ENCODE measurements at places on chromosomes 1 and 21. TPM values are rescaled to one million over a fixed set of nuclear protein-coding genes. Genes with fewer than 3 reads are reported as not detected.
A peak's percentile ranks its signal among the peaks of the same experiment; 100 is the strongest.

DNA sequence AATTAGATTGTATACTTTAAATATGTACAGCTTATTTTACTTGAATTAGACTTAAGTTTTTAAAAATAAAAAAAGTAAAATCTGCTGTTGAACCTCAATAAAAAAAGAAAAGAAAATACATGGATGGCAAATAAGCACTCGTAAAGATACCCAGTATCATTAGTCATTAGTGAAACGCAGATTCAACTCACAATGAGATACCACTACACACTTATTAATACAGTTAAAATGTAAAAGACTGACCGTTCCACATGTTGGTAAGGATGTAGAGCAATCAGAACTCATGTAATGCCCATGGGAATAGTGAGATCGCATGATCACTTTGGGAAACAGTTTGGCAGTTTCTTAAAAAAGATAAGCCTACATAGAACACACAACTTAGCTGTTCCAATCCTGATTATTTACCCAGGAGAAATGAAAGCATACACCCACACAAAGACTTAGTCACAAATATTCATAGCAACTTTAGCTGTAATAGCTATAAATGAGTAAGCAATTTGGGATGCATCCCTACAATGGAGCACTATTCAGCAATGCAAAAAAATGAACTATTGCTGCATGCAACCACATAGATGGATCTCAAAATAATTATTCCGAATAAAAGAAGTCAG lies 7.3 kb downstream of the SH2D1B start:
- peak overlapping the region; percentile 68 for H3K27ac ChIP-seq
- peak; percentile 69 for DNase-seq
- H3K27me3 ChIP-seq = no peaks in the 10 kb centered on the region
- peaks cover 29% of the 10 kb centered on the region for H3K4me1 ChIP-seq
- peak overlapping the region; percentile 80 for H3K4me3 ChIP-seq
- H3K36me3 ChIP-seq = no peaks in the 10 kb centered on the region

DNA sequence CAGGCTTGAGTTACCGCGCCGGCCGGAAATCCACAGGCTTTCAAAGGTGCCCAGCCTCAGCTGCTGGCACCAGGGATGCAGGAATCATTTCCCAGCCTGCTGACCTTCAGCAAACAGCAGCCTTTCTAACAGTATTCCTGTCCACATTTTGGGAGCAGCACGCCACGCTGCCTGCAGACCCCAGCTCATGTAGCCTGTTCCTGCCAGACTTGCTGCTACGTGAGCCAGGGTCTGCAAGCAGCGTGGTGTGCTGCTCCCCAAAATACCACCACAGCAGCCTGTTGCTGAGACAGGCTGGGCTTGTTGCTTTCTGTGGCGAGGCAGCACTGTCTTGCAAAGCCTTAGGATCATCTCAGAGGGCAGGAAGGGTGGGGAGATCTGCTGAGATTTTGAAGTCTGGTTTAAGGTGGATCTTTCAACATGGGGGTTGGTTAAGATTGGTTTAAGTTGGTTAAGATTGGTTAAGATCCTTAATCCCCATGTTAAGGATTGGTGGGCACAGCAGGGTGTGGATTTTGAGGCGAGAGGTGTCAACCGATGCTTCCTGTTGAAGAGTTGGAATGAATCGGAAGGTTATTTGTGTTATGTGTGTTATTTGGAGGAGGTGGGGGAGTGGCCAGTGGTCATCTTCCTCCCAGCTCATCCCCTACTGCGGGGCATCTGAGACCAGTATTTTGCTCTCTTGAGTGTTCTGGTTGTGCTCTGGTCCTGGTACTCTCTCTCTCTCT lies 12.9 kb downstream of the FAAH start:
- H3K4me1 ChIP-seq = no peaks in the 10 kb centered on the region
- no peaks in the 10 kb centered on the region for H3K36me3 ChIP-seq

DNA sequence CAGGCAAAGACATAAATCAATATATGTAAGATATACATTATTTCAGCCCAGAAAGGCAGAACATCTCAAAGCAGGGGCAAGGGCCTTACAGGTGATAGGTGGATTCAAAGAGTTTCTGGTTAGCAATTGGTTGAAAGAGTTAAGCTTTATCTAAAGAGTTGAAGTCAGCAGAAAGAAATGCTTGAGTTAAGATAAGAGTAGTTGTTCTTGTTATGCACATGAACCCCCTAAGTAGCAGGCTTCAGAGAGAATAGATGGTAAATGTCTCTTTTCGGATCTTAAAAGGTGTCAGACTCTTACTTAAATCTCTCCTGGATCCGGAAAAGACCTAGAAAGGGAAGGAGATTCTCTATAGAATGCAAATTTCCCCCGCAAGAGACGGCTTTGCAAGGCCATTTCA lies 8.3 kb upstream of the ZBTB40 start:
- peaks cover 17% of the 10 kb centered on the region for H3K36me3 ChIP-seq
- H3K4me1 ChIP-seq = peaks cover 32% of the 10 kb centered on the region
- no peak overlapping the region for H3K4me3 ChIP-seq
- H3K27ac ChIP-seq = no peak overlapping the region
- peaks cover 3% of the 10 kb centered on the region for H3K27me3 ChIP-seq

PTPN22 gene
- 0.72 TPM for total RNA-seq

DNA sequence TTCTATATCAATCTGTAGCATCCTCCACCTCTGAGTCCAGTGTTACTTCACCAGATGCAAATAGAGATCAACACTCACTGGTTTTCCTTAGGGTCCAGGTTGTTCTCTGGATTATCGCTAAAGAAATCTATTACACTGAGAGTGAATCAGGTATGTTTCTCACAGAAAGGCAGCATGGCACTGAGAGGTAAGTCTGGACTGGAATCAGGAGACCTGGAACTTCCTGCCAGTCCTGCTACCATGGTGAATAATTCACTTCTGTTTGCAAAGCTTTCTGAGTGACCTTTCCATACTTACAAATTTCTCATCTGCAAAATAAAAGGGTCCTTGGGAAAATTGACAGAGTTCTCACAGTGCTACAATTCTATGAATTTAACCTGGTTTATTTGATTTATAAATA lies 1583.3 kb downstream of the MRPL39 start:
- no peak overlapping the region for H3K27ac ChIP-seq
- no peak overlapping the region for H3K4me3 ChIP-seq
- DNase-seq = no peak
- no peaks in the 10 kb centered on the region for H3K36me3 ChIP-seq
- H3K4me1 ChIP-seq = no peaks in the 10 kb centered on the region
- H3K27me3 ChIP-seq = no peaks in the 10 kb centered on the region
